ENCODE measurements at places on chromosomes 12 and 14.

DNA sequence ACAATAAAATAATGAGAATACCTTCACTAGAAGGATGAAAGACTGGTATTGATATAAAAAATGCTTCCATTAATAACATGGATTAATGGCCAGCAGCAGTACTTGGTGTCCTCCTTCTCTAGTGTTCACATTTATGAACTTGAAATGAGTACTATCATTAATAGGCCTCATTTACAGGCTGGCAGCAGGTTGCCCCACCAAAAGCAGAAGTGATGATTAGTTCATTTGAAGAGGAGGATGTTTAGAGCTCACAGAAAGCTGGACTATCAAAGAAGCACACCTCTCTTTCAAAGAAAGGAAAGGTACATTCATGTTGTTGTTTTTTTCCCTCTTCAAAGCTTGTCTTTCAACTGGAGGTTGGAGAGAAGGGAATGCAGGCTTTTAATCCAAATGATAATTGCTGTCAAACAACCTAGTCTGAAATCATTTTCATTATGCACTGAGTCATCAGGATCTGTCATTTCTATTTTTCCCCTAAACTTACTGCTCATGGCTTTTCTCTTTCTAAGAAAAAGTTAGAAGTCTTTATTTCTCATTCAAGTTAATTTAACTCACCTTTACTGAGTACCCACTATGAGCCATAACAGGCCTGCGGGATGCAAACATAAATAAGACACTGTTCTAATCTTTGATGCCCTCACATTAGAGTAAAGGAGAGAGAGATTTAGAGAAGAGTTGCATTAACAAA lies 157.9 kb upstream of the GRIP1 start:
- no peak for DNase-seq

GRCh38 chr14:33934043-33934750 lies 16.7 kb downstream of the EGLN3 start:
- no peak for DNase-seq

- DNase-seq = no peak
These were observed 47.8 kb upstream of the MED13L start for GRCh38 chr12:116325336-116325664.

- no peak for DNase-seq
These were observed 12.6 kb upstream of the RNASE4 start for GRCh38 chr14:20671597-20672283.

DNA sequence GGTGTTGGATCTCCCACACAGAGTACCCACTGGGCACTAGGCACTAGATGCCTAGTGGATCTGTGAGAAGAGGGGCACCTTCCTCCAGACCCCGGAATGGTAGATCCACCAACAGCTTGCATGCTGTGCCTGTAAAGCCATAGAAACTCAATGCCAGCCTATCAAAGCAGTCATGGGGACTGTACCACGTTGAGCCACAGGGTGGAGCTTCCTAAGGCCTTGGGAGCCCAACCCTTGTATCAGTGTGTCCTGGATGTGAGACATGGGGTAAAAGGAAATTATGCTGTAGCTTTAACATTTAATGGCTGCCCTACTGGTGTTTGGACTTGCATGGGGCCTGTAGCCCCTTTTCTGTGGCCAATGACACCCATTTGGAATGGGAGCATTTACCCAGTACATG lies 1024.9 kb downstream of the TMEM121 start:
- DNase-seq = no peak

- peak; percentile 67 for DNase-seq
These were observed 53.8 kb downstream of the PEBP1 start for GRCh38 chr12:118189741-118190191.

DNA sequence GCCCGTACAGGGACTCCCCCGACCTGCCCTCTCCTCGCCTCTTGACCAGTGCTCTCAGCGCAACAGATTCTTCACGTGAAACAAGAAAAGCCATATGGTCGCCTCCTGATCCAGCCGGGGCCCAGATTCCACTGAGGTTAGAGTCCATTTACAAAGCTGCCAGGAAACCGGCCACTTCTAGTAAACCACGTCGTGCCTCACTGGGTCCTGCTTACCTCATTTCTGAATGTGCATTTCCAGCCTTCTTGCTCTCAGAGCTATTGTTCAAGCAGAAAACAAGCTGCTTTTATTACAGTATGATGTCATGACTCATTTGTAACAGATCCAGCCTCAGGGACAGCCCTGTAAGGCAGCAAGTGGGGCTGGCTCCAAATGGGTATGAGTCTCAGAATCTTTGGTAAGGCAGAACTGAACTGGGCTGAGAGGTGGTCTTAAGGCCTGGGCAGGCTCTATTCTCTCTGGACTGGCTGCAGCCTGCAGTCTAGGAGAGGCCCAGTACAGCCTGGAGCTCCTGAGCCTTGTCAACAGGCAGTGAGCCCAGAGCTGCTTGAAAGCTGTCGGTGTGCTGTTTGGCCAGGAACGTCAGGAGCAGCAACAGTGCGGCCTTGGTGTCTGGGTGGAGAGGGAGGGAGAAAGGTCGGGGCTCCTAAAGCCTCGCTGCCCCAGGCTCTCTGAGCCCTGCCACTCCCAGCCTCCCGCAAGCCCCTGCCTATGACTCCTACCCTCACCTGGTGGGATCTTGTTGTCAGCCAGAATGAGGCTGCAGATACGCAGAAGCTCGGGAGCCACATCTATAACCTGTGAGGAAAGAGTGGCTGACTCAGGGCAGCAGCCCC lies 8.3 kb downstream of the REC8 start:
- peak; percentile 85 for DNase-seq

Measured in AG10803 (cell line).